HS-5 (cell line): ENCODE measurements at places on chromosomes 16 and 17.

GRCh38 chr16:57828272-57829161 is 26.2 kb upstream of the KIFC3 start:
- no peak for DNase-seq

GRCh38 chr17:50380369-50381259 is 7.6 kb downstream of the EME1 start:
- DNase-seq = no peak

DNA sequence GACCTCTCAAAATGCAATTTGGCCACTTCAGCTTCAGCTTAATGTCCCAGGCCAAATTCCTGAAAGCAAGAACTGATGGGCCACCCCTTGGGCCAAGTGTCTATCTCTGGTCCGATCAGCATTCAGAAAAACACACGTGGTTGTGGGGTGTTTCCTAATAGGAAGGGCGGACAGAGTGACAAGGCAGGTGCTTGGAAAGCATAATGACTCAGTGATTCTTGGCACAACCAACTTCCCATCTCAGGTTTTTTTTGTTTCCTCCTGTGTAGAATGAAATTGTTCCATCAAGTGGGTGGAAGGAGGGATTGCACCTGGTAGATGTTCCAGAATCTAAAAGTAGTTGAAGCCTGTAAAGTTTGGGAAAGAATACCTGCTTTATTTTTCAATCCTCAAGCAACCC is 155.6 kb downstream of the HS3ST2 start:
- no peak for DNase-seq

DNA sequence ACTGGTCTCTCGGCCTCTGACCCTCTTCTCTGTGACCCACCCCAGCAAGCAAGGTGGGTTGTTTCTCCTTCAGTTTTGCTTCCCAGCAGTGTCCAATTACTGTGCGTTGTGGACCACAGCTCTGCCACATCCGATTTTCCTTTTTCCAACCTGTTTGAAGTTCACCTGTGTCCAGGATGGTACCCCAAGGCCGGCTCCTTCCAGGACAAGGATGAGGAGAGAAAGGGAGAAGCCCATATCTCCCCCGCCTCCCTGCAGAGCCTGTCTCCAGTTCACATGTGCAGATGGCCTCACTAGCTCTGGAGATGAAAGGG is 13.5 kb downstream of the NMRAL1 start:
- no peak for DNase-seq

- DNase-seq = no peak
Observed at GRCh38 chr17:16243801-16244567, 27.0 kb downstream of the PIGL start.

DNA sequence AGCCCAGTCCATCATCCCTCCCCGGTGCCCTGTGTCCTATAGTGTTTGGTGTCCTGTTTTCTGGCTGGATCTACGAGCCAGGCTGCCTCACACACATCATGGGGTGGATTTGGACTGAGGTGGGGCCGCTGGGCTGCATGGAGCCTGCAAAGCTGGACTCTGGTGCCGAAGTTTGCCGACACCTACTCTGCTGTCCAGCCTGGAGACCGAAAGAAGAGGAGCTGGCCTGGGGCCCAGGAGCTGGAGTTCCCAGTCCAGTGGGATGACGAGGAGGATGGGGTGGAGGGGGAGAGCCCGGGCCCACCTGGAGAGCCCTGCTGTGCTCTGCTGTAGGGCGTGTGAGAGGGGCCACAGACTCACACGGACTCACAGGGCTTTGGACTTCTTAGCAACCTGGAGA is 40.3 kb upstream of the ENPP7 start:
- no peak for DNase-seq

GRCh38 chr16:68792465-68793324 is 50.6 kb upstream of the TANGO6 start:
- no peak for DNase-seq

DNA sequence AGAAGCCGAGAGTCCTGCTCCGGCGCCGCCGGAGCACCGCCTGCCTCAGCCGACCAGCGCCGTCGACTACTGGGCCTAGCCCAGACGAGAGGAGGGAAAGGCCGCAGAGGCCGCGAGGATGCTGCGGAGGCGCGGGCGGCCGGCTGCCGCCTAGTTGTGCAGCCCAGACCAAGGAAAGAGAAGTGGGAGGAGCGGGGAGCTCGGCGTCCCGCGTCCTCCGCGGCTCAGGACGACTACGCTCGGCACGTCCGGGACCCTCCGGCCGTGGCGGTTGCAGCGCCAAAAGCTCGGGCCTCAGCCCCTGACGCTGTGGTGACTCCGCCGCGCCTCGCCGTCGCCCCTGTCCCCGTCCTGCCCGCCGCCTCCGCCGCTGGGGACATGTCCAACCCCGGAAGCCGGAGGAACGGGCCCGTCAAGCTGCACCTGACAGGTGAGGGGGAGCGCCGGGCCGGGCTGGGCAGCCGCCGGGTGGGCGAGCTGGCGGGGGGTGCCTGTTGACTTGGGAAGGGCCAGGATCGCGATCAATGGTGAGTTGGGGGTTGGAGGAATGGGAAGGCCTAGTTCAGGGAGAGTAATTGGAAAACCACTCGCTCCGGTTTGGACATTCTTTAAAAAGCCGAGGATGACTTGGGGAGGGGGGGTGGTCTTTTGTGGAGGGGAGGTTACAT is 37.7 kb downstream of the RNF135 start:
- DNase-seq = no peak

- no peak for DNase-seq
Observed at GRCh38 chr16:17518441-17518840, 47.7 kb upstream of the XYLT1 start.

DNA sequence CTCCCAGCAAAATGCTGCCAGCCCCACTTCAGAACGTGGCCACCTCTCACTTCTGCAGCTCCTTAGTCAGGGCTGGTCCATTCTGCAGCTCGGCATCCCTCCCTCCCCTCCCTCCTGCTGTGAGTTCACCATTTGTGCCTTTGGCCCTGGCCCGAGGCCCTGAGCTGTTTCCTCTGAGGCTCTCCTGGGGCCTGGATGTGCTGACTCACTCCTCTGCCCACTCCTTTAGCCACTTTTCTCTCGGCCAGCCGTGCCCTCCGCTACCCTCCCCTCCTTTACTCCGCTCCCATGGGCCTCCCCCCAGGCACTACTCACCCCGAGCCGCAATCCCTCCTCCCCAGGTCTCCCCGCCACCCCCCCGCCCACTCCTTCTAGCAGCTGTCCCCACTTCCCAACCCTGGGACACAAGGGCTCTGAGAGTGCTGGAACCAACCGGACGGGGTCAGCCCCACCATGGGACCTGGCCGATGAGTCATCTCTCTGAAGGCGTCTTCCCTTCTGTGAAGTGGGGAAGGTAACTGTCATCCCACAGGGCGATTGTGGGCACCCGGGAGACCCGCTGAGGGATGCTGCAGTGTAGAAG is 11.5 kb downstream of the KCNG4 start:
- peak; percentile 36 for DNase-seq

GRCh38 chr16:75764154-75764768 is 38.0 kb upstream of the CPHXL start:
- DNase-seq = peak; percentile 53

DNA sequence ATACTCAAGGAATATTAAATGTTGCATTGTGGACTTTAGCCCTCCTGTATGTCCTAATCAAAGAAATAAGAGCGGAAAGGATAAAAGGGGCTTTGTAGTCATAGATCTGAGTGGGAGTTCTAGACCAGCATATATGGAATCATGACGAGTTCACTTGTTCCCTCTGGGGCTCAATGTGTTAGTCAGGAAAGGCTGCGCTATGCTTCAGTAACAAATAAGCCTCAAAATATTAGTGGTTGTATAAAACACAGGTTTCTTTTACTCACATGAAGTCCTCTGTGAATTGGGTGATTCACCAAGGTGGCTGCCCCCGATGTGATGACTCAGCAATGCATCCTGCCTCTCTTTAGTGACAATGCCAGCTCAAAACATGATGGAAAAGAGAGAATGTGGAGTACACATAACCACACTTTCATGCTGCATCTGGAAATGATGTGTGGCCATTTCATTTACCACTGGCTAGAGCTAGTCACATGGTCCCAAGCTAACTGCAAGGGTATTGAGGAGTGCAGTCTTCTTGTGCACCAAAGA is 63.3 kb upstream of the IRX5 start:
- no peak for DNase-seq

DNA sequence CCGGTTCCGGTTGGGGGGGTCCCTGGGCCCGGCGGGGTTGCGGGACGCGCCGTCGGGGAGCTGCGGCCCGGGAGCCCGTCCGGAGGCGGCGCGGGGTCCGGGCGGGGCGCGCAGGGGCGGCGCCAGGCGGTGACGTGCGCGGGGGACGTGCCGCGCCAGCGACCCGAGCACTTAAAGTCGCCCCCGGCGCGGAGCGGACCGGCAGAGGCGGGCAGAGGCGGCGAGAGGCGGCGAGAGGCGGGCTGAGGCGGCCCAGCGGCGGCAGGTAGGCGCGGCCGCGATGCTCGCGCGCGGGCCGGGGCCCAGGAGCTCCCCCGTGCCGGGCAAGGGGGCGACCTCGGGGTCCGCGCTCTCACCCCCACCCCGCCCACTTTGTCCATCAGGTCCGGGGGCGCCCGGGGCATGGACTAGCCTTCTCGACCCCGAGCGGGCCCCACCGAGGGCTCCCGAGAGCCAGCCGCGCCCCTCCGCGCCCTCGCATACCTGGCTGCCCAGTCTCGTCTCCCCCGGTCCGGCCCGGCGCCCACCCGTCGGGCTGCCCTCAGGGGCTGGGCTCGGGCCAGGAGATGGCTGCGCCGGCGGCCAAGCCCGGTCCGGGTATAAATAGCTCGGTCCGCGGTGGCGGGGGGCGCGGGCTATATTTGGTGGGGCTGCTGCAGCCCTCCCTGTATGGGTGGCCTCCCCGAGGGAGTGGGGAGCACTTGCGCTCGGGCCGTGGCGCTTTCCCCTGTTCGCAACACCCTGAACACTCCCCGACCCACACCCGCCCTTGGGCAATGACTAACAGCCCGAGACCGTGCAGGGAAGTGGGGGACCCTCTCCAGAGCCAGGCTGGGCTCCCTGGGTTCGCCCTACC is at the start of gene SLC16A3:
Gene SLC16A3 (plus strand): TSS at position 201 of the 856 bp plus-strand sequence. CDS start 6,967 bp downstream, outside the sequence.
- no peak for DNase-seq

- no peak for DNase-seq
Observed at GRCh38 chr16:27665881-27666280, 115.9 kb downstream of the KATNIP start.

DNA sequence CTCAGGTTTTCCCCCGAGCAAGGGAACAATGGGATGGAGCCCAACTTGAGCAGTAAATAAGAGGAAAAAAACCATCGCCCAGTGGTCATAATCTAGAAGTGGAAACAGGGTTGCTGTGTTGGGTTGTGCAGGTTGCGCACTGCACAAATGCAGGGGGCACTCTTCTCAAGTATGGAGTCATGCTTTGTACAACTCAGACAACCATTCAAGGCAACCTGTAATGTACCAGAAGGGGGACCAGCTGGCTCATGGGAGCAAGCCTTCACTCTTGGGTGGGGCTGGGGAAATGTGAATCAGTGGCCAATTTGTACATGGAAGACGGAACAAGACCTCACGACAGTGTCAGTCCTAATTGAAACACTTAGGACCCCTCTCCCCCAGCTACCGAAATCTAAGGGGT is 23.9 kb upstream of the LITAF start:
- no peak for DNase-seq

DNA sequence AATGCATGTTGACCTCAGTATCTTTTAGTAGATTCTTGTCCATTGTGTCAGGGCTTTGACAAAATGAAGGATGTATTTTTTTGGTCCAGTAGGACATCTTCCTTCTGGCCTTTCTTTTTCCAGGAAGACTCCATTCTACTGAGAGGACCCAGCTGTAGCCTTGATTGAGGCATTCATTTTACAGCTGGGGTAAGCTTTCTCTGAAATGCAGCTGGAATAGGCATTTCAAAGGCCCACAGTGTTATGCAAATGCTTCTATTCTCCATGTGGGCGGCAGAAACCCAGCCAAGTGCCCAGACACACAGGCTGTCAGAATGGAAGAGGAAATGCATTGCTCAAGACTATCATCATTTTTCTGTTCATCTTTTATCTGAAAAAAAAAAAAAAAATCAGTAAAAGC is 629.0 kb upstream of the CDH8 start:
- no peak for DNase-seq

- no peak for DNase-seq
Observed at GRCh38 chr17:58267347-58268324, 13.1 kb downstream of the MPO start.

GRCh38 chr17:70503449-70503848 is 334.1 kb downstream of the KCNJ2 start:
- DNase-seq = no peak

- no peak for DNase-seq
Observed at GRCh38 chr17:38918129-38918913, 7.1 kb upstream of the LASP1NB start.

- no peak for DNase-seq
Observed at GRCh38 chr17:54899201-54899600, 1.5 kb upstream of the TOM1L1 start.

GRCh38 chr17:48856122-48856821 is 25.4 kb downstream of the CALCOCO2 start:
- no peak for DNase-seq

- DNase-seq = no peak
Observed at GRCh38 chr17:65122836-65123756, 14.1 kb upstream of the RGS9 start.

GRCh38 chr16:49020436-49020835 is 261.2 kb downstream of the CBLN1 start:
- DNase-seq = no peak

DNA sequence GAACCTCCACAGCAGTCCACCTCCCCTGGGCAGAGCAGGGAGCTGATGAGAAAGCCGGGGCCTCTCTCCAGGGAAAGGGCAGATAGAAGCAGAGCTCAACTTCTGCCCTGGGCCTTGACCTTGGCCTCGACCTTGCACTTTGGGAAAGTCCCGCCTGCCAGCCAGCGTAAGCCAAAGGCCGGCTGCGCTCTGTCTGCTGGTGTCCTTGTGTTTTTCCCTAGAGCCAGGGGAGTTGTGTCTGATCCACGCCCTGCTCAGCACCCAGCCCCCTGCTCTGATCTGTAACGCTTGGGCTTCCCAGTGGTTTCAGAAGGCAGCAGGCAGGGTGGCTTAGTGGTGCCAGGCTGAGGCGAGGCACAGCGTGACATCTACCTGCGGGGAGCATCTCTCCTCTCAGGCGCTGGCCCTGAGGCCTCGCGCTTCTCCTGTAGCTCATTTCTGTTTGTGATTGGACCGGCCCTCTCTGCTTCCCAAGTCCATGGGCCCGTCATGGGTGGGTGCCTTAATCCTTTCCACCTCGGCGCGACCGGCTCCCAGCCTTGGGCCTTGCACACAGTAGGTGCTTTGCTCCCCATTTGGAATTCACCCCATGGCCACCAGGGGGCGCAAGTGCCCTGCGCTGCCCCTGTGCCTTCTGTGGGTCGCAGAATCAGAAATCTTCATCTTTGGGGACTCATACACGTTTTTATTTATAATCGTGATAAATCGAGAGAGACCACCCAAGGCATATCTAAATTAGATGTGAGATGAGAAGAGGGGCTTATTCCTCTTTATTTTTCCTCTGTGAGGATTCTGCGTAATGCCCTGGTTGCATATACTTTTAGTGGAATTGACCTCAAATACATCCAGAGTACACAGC is 24.2 kb downstream of the SGSH start:
- no peak for DNase-seq
